Daoy (cell line): ENCODE measurements at places on chromosomes 16 and 17. TPM values are rescaled to one million over a fixed set of nuclear protein-coding genes. Genes with fewer than 3 reads are reported as not detected.
A peak's percentile ranks its signal among the peaks of the same experiment; 100 is the strongest.

GRCh38 chr17:7844292-7845154, 10.3 kb upstream of the TMEM88 start:
- peak; percentile 94 for DNase-seq

Gene TMEM88
- 0.46 TPM in 1 of 2 replicates, not detected in the other for total RNA-seq

Gene SMPD3
- 0.17 TPM in 1 of 2 replicates, not detected in the other for total RNA-seq

GRCh38 chr17:68238164-68238870, 9.5 kb upstream of the AMZ2 start:
- no peak for DNase-seq

GRCh38 chr17:51427323-51427811, 167.0 kb downstream of the UTP18 start:
- no peak for DNase-seq

DNA sequence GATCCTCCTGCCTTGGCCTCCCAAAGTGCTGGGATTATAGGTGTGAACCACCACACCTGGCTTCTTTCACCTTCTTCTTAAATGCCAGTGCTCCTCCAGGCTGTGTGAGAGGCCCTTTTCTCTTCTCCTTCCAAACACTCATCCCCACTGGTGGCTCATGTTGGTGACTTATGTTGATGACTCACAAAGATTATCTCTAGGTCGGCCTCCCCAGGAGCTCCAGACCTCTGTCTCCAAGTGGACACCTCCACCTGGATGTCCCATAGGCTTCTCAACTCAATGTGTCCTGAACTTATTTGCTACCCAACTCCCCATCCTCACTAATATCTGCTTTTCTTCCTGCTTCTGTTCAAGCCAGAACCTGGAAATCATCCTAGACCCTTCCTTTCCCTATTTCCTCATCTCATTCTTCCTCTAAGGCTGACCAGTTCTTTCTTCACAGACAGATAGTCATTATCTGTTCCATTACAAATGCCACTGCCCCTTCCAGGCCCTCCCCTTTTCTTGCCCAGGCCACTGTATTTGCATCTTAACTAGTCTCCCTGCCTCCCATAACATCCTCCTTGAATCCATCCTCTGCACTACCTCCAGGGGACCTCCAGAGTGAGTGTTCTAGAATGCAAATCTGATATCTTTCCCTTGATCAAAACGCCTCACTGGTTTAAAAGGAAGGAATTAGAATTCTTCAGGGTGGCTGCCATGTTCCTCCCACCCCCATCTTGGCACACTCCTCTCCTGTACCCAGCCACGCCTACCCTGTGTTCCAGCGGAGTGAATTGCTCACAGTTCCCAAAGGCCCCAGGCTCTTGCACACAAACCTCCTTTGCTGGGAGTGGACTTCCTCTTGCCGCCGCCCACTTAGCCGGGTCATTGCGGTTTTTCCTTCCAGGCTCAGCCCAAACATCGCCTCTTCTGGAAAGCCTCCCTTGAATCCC, 34.8 kb upstream of the FBXO47 start:
- peak; percentile 81 for DNase-seq

Gene AOC2
- 0.89 and 1.0 TPM in 2 replicates for total RNA-seq

Gene NLRP1
- 38.9 and 41.6 TPM in 2 replicates for total RNA-seq

DNA sequence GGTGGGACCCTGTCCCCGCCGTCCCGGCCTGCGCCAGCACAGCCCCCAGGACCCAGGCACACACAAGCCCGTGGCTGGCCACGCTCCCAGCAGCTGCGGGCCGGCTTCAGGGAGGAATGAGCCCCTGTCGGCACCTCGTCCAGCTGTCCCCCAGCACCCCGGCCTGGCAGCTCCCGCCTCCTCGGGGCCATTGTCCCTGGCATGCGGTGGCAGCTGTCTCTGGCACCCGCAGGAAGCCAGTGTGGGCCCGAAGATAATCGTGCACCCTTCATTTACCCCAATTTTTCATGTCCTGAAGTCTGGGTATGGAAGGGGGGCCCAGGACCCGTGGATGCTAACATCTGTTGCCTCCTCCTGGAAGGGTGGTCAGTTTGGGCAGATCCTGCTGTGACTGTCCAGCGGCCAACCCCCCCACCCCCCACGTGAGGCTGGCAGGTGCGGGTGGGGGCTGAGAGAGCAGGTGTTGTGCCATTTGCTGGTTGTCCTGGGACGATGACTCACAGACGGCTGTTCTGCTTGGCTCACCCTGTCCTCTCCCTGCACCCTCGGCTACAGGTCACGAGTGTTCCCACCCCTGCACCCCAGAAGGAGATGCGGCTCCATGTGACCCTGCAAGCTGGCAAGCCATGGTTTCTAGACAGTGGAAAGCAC, 4.0 kb upstream of the LMF1 start:
- no peak for DNase-seq

DNA sequence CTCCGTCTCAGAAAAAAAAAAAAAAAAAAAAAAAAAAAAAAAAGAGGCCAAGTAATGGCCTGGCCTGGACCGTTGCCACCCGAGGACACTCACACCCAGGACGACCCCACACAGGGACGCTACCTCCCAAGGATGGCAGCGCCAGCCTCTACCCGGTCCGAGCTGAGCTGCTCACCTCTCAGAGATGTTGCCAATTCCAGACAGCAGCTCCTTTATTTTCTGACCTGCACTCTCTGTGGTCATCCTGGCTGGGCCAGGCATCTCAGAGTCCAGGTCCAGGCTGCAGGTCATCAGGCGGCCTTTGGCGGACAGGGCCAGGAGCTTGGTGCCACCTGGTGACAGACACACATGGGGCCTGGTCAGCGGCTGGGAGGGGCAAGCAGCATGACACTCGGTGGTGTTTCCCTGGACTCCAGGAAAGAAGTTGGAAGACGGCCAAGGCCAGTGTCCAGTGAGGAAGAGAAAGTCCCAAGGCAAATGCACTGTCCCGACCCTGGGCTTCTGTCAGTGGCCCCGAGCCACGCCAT, 3.1 kb downstream of the FAAP100 start:
- no peak for DNase-seq

- DNase-seq: no peak
These were observed 2.3 kb downstream of the CASKIN2 start for GRCh38 chr17:75512926-75513640.
